Osteoblast (primary cell): ENCODE measurements at places on chromosomes 1 and 21. TPM values are rescaled to one million over a fixed set of nuclear protein-coding genes. Genes with fewer than 3 reads are reported as not detected.

The SPATA45 gene
- total RNA-seq = not detected in 2 replicates

DNA sequence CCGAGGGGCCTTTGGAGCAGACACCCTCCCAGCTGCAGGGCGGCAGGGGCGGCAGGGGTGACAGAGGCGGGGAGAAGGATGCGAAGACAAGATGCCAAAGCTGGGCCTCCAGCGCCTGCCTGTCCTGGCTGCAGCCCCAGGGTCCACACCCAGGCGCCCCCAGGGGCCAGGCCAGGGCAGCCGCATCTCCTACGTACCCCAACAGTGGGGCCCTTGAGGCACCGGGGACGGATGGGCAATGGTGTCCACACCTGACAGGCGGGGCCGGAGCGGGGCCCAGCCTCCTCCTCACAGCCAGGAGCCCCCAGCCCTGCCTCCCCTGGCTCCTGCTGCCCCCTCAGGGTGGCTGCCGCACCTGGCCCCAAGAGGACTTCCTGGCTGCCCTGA lies 7.2 kb downstream of the B3GALT6 start:
- no peak for DNase-seq

- no peak for DNase-seq
These were observed 22.9 kb downstream of the LRIG2 start for GRCh38 chr1:113095790-113096455.

DNA sequence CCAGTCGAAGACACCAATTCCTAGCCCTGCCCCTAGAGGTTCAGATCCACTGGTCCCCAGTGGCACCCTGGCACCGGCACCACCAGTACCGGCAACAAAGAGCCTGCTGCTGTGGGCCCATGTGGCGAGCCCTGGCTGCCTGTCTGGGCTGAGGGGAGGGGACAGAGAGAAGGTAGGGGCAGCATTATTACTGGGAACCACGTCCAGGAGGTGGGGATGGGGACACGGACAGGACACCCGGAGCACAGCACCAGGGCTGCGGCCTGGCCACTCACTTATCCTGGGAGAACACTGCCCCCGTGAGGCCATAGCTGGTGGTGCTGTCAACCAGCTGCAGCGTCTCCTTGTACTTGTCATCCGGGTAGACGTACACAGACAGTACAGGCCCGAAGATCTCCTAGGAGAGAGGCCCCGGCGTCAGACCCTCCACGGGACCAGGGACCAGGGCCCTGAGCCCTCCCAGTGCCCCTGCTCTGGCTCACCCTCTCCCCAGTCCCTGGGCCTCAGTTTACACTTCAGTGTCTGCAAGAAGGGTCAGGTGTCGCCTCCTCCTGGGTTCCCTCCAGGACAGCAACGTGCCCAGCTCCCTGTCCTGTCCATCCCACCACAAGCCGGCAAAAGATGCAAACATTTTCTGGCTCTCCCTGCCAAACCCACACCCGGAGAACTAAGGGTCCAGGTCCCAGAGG lies 15.8 kb upstream of the TAS1R2 start:
- DNase-seq = peak; percentile 100

The PADI2 gene
- total RNA-seq = under 0.01 and 0.29 TPM in 2 replicates

The LORICRIN gene
- total RNA-seq = not detected in 2 replicates

The SRGAP2 gene
- 56.8 and 63.1 TPM in 2 replicates for total RNA-seq

DNA sequence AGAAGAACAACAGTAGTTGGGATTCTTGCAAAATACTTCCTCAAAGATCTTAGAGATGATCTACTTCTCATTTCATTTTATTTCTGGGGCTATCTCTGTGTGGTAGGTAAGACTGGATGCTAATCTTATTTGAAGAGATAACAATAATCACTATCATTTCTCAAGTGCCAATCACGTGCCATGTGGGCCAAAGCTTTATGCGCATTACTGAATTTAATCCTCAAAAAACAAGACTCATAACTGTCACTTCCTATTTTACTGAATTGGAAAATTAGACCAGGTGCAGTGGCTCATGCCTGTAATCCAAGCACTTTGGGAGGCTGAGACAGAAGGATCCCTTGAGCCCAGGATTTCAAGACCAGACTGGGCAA lies 121.7 kb downstream of the KCNN3 start:
- DNase-seq = no peak

- DNase-seq = no peak
These were observed 68.3 kb upstream of the ST6GALNAC3 start for GRCh38 chr1:76006234-76006633.

GRCh38 chr1:119865627-119866026 lies 30.7 kb downstream of the ADAM30 start:
- DNase-seq = no peak

The TAL1 gene
- not detected in 2 replicates for total RNA-seq

- DNase-seq = no peak
These were observed 92.5 kb upstream of the ADGRL2 start for GRCh38 chr1:81708250-81708649.

DNA sequence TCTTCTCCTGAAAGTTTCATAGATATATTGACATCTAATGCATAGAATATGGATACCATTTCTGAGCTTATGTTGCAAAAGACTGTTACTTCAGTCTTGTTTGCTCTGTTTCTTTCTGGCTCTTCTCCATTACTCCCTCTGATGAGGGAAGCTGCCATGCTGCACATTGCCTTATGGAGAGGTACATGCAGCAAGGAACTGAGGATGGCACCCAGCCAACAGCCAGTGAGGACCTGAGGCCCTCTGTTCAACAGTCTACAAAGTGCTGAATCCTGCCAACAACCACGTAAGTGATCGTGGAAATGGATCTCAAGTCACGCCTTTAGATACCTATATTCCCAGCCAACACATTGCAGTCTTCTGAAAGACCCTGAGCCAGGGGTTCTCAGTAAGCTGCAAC lies 66.6 kb upstream of the ADAMTS5 start:
- no peak for DNase-seq

GRCh38 chr1:1019122-1019999 lies 559 bp upstream of the AGRN start:
- peak; percentile 100 for DNase-seq

DNA sequence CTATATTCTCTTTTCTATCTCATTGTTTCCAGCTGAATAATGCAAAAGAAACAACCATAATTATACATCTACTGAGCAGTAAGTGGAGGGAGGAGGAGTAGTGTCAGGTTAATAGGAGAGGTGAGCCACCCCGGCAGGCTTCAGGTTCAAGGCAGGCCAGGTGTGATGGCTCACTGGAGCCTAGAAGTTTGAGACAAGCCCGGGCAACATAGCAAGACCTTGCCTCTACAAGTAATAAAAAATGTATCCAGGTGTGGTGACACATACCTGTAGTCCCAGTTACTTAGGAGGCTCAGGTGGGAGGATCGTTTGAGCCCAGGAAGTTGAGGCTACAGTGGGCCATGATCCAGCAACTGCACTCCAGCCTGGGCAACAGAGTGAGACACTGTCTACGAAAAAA lies 1.9 kb upstream of the DIP2A start:
- no peak for DNase-seq

GRCh38 chr1:247301176-247301540 lies 30.5 kb downstream of the ZNF496 start:
- no peak for DNase-seq
